ENCODE measurements at places on chromosomes 6 and 20.

DNA sequence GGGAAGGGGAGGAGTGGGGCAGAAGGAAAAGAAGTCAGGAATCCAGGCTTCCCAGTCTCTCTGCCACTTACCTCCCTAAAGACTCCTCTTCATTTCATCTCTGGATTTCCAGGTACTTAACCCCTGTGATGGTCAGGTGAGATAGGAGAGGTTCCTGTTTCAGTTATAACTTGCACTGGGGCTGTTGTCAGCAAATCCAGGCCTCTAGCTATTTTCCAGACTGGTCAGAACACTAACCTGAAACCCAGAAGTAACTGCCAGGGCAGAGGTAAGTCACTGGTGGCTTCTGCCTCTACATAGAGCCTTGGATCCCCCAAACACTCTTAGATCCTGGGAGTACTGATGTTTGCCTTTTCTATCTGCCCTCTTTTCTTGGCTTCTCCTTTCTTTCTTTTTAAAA, 233.5 kb upstream of the TAB2 start:
- no peak for DNase-seq

DNA sequence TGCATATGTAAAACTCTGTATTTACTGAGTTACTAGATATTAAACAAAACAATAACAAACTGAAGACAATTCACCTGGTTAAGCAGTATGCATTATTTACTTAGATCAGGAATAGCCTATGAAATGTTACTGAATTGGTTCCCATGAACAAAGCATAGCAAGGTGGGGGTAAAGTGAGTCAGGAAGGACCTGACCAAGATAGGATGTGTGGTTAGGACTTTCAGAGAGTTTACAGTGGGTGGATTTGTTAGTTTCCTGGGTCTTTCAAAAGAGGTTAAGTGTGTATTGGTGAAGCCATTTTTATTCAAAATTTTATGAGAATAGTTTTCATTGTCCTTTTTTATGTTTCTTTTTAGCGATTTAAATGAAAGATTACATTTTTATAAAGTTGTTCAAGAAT, 32.9 kb downstream of the TBPL1 start:
- no peak for DNase-seq

GRCh38 chr6:4936681-4937041, 67.2 kb downstream of the RPP40 start:
- no peak for DNase-seq

- DNase-seq = no peak
Measured at GRCh38 chr20:34337544-34337943, 25.5 kb upstream of the ITCH start.

GRCh38 chr6:7050872-7051779, 56.6 kb upstream of the RREB1 start:
- peak; percentile 72 for DNase-seq

- no peak for DNase-seq
Measured at GRCh38 chr20:43744151-43744611, 17.4 kb upstream of the GTSF1L start.

DNA sequence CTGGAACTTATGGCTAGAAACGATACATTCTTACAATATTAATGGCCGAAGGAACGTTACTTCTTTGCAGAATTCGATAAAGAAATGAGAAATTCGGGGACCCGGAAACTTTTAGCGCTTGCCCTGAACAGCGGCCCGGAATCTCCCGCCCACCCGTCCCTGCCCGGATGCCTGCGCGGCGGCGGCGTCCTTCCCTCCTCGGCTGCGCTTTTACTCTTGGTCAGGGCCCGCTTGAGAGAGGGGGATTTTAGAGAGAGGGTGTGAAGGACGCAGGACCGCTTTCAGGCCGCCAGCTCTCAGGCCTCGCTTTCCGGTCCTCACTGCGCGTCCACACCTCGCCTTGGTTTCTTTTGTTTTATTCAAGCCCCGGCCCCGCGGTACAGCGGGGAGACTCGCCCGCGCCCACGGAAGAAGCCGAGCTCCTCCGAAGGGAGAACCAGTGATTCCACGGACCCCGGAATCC, 243.7 kb downstream of the ARID1B start:
- DNase-seq = no peak

GRCh38 chr6:136728033-136728939, 64.0 kb downstream of the MAP3K5 start:
- no peak for DNase-seq

DNA sequence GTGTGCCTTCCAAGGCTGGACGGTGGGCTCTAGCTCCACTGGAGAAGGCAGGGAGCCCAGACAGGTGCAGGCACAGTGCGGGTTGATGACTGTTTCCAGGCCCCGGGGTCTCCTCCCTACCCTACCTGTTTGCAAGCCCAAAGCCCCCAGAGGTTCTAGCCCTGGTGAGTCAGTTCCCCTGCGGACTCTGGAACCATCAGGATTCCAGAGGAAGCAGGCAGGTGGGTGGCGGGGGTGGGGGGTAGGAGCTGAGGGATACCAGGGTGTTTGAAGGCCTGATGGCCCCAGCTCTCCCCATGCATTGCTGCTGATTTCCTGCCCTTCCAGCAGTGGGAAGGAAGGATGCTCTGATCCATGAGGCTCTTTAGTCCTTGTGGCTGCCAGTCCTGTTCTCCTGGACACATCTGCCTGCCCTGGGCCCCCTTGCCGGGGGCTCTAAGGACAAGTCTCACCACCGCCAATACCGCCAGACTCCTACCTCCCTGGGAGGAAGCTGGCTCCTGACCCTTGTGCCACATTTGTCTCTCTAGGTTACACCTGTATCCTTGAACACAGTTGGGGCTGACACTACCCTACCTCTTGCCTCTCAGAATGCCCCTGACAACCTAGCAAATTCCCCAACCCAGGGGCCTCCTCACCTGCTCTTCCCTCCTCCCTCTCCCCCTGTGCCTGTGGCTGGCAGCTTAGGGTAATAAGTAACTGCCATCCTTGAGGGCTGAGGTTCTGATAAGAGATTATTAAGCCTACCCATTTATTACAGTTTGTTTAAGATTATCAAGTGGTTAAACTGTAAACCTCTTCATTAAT, 21.7 kb downstream of the KCNK5 start:
- no peak for DNase-seq

GRCh38 chr6:8579372-8579771, 144.0 kb upstream of the SLC35B3 start:
- DNase-seq = no peak

- no peak for DNase-seq
Measured at GRCh38 chr6:63186970-63187369, 24.3 kb upstream of the FKBP1C start.

- no peak for DNase-seq
Measured at GRCh38 chr6:137487869-137488149, 6.4 kb downstream of the OLIG3 start.

DNA sequence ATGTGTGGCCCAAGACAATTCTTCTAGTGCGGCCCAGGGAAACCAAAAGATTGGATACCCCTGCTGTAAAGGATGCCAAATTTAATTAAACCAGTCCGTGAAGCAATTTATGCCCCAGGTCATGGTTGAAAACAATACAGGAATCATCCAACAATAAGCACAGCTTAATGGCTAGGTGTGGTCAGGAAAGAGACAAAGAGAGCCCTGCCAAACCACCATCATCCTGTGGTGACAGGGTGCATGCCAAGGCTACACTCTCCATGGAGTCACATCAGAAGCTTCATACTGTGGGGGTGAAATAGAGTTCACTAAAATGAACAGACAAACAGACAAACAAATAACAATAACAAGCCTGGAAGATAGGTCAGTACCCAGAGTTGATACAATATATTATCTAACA, 62.7 kb downstream of the DZANK1 start:
- no peak for DNase-seq

GRCh38 chr6:72649032-72649984, 27.4 kb downstream of the KCNQ5 start:
- no peak for DNase-seq

DNA sequence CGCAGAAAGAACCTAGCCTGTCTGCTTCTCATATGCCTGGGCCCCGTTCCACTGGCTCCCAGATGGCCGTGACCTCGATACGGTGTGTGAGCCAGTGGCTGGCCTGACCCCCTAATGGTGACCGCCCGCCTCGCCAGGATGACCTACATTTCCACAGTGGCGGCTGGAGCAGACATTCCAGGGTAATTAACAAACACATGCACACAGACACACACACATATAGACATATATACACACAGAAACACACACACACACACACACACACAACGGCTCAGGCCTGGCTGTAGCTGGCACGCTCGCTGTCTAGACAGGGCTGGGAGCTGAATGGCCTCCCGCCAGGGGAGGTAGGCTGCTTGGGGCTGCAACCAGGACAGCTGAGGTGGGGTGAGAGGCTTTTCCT, 227.1 kb downstream of the ANKRD60 start:
- DNase-seq = no peak

- no peak for DNase-seq
Measured at GRCh38 chr6:39958947-39959346, 24.7 kb upstream of the MOCS1 start.

GRCh38 chr6:25743868-25744267, 10.7 kb upstream of the SLC17A4 start:
- DNase-seq = no peak

- no peak for DNase-seq
Measured at GRCh38 chr6:38782616-38783015, 67.5 kb downstream of the DNAH8 start.

DNA sequence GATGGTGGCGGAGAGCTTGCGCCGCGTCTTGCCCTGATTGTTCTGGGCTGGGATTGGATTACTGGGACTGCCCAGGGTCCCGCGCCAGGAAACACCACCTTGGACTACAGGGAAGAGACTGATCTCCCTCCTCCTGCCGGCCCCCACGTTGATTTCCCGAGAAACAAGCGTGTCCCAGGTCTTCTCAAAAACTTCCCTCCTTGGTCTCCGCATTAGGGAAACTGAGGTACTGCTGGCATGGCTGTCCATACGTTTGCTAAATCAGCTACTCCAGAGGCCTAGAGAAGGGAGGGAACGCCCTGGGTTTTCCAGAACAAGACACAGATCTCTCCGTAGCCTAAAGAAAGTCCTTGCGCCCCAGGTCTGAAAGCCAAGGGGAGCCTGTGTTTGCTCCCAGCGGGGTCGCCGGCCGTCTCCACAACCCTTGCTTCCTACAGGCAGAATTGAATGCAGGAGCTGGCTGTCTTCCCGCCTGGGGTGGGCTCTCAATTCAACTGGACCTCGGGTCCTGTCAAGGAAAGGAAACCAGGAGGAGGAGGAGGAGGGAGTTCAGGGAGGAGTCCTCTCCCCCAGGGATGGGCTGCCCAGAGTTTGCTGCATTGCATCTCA, 29.2 kb downstream of the TFAP2A start:
- no peak for DNase-seq

GRCh38 chr6:119584088-119584487, 234.5 kb upstream of the MAN1A1 start:
- no peak for DNase-seq

- no peak for DNase-seq
Measured at GRCh38 chr20:1442304-1442703, 24.3 kb downstream of the NSFL1C start.

DNA sequence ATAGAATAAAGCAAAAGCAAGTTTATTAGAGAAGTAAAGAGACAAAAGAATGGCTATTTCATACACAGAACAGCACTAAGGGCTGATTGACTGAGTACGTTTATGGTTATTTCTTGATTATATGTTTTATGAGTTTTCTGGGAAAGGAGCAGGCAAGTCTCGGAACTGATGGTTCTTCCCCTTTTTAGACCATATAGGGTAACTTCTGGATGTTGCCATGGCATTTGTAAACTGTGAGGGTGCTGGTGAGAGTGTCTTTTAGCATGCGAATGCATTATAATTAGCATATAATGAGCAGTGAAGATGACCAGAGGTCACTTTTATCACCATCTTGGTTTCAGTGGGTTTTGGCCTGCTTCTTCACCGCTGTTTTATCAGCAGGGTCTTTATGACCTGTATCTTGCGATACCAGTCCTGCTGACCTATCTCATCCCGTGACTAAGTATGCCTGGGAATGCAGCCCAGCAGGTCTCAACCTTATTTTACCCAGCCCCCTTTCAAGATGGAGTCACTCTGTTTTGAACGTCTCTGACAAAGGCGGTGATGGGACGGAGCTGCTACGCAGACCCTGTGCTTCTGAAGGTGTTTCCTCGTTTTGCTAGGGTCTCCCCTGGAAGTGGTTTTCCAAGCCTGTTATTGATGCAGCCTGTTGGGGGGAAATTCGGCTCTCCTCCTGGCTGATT, 45.4 kb upstream of the BMP6 start:
- DNase-seq = no peak

- no peak for DNase-seq
Measured at GRCh38 chr6:5059036-5059896, 25.9 kb upstream of the PPP1R3G start.

- no peak for DNase-seq
Measured at GRCh38 chr20:38863024-38863851, 57.7 kb downstream of the PPP1R16B start.

DNA sequence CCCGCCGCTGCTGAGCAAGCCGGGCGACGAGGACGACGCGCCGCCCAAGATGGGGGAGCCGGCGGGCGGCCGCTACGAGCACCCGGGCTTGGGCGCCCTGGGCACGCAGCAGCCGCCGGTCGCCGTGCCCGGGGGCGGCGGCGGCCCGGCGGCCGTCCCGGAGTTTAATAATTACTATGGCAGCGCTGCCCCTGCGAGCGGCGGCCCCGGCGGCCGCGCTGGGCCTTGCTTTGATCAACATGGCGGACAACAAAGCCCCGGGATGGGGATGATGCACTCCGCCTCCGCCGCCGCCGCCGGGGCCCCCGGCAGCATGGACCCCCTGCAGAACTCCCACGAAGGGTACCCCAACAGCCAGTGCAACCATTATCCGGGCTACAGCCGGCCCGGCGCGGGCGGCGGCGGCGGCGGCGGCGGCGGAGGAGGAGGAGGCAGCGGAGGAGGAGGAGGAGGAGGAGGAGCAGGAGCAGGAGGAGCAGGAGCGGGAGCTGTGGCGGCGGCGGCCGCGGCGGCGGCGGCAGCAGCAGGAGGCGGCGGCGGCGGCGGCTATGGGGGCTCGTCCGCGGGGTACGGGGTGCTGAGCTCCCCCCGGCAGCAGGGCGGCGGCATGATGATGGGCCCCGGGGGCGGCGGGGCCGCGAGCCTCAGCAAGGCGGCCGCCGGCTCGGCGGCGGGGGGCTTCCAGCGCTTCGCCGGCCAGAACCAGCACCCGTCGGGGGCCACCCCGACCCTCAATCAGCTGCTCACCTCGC, 1.5 kb downstream of the ARID1B start:
- DNase-seq = peak; percentile 78

DNA sequence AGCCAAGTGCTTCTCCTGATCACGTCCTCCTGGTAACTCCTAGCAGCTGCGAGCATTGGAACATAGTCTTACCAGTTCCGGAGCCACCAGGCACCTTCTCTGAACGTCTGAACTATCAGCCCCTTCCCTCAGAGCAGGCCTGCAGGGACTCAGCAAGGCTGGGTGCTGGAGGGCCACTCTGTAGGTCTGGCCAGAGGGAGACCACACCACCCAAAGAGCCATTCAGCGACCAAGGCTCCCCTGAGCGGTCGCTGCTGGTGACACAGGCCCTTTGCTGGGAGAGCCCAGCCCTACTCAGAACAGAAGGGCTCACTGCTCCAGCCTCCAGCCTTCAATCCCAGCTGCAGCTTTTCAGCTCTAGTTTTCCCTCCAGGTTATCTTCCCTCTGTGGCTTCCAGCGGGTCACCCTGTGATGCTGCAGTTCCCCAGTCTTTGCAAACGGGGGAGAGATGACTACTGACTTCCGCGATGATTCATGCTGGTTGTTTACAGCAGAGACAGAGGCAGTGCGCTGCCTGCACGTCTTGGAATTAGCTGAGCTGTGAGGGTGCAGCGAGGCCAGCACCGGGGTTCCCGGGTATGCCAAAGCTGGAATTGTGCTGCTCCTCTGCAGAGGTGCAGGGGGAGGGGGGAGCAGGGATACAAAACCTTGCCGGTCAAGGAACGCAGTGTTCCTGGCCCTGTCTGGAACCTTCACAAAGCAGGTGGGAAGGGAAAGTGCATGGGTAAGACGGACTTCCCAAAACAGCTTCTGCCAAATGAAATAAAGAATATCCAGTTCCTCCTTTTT, 161.4 kb downstream of the LY86 start:
- DNase-seq = peak; percentile 54

All from ecto neural progenitor cell (in vitro differentiated cells).